ENCODE measurements at places on chromosomes 13 and 19.

GRCh38 chr13:107516517-107516916 is 698.8 kb downstream of the LIG4 start:
- DNase-seq = no peak

GRCh38 chr13:35470671-35471661 is 5.5 kb downstream of the MAB21L1 start:
- no peak for DNase-seq

GRCh38 chr13:106560821-106561220 is 7.1 kb downstream of the ARGLU1 start:
- DNase-seq = no peak

GRCh38 chr19:54191011-54191810 is at the start of gene TSEN34:
Gene TSEN34 (plus strand): TSS chr19:54191308. CDS start chr19:54191365, 57 bp downstream.
- no peak for DNase-seq

- no peak for DNase-seq
Measured at GRCh38 chr13:48163061-48163460, 68.2 kb upstream of the MED4 start.

GRCh38 chr13:113888701-113889330 is 24.9 kb upstream of the GAS6 start:
- DNase-seq = no peak

DNA sequence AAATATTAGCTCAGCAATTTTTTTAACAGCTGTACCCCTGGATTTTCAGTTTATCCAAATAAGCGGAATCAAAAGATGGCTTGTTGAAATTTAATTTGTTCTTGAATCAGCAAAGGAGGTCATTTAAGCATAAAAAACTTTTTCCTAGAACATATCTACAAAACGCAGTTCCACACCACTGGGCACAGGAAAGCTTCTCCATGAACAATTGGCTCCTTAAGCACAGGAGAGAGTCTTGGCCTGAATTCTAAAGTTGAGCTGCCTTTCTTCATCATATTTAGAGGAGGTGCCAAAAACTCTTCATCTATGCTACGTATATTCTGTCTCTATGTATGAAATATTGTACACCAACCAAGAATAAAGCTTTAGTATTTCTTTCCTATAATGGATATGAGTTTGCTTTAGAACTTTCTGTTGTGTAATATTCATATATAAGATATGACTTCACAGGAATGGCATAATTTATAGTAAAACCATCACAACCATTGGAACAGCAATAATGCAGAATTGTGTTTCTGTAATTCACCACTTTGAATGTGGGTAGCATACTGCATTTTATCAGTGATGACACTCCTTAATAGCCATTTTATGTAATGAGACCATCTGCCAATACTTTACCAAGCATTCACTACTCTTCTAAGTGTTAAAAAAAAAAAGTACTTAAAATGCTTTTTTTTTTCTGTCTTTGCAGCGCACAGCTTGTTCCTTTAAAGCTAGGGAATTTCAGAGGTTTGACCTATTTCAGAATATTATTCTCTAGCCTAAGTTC is 263.7 kb downstream of the SLITRK6 start:
- DNase-seq = no peak

- DNase-seq = no peak
Measured at GRCh38 chr13:93881411-93881810, 598.1 kb downstream of the DCT start.

DNA sequence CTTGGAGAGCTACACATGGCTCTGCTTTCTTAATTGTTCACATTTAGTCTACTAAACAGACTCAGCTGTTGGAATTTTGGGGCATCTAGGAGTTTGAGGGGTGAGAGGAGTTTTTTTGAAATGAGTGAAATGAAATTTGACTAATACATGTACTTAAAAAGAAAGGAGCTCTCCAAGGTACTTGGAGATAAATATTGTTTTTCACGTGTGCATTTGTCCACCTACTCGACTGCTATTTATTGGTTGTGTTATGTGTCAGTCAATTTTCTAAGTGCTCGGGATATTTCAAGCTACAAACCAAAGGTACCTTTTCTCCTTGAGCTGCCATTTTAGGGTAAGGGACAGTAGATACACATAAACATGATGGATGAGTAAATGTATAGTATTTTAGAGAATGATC is 697.0 kb downstream of the LIG4 start:
- no peak for DNase-seq

GRCh38 chr19:18919900-18920214 is 342 bp downstream of the DDX49 start:
- DNase-seq = no peak

- DNase-seq = no peak
Measured at GRCh38 chr19:31252441-31252840, 96.8 kb downstream of the TSHZ3 start.

DNA sequence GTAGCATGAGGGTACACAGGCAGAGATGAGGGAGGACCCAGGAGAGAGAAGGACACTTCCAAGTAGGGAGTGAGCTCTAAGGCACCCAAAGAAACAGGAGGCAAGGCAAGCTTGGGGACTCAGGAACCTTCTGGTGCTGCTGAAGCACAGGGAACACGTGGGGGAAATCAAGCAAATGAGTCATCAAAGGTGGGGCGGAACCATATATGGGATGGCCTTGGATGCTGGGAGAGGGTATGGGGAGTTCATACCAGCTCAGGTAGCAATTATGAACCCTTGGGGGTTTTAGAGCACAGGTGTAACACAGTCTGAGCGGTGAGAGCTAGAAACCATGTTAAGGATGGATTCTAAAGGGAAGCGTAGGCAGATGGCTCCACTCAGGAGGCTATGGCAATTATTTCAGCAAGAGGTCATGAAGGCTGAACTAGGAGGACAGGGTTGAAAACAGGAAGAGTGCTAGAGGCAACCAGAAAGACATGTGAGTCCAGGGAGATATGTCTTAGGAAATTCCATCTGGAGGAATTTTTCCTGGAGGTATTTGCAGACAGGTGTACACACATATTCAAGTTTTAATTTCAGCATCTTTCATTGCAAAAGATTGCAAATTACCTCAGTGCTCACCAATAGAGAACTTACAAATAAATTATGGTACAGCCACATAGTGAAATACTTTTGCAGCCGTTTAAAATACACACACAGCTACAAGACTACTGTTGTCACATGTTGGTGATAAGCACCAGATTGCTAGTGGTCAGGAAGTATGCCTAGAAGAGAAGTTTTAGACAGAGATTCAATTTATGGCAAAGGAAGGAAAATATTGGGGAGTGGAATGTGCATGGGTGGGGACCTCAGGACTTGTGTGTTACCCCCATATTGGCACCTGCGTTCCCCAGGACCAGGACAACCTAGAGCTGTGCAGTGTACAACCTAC is 77.0 kb downstream of the STARD13 start:
- DNase-seq = no peak

DNA sequence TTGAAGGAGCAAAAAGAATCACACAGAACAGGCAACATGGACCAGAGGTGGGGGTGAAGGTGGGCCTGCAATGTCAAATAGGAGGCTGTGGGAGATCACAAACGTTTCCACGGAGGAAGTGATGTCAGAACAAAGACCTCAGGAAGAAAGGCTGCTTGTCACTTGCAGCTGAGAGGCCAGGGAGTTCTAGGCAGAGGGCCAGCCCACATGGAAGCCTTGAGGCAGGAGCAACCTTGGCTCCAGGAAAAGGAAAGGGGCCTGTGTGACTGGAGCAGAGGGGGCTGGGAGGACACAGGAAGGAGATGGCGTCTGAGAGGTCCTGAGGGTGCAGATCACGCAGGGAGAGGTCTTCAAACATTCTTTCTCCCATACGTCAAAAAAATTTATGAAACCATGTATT is 16.3 kb downstream of the ZNF160 start:
- DNase-seq = no peak

- no peak for DNase-seq
Measured at GRCh38 chr19:13173139-13173737, 23.0 kb downstream of the IER2 start.

- DNase-seq = no peak
Measured at GRCh38 chr19:12665281-12665573, 1.3 kb downstream of the MAN2B1 start.
